ENCODE measurements at places on chromosomes 3 and 15. TPM values are rescaled to one million over a fixed set of nuclear protein-coding genes. Genes with fewer than 3 reads are reported as not detected.

Gene ZNF860
- total RNA-seq: 2.3 TPM

Gene IQCH
- total RNA-seq: 1.6 TPM

Gene ACAN
- 0.99 TPM for total RNA-seq

Gene PLCH1
- 9.6 TPM for total RNA-seq

Gene CYP1A1
- total RNA-seq: not detected

Gene TMIE
- total RNA-seq: not detected

Gene PAQR5
- total RNA-seq: 17.7 TPM

GRCh38 chr3:46228260-46229242, 13.7 kb upstream of the CCR3 start:
- DNase-seq: no peak
- H3K27me3 ChIP-seq: no peaks in the 10 kb centered on the region
- H3K4me1 ChIP-seq: no peaks in the 10 kb centered on the region

GRCh38 chr3:190357468-190357867, 30.5 kb upstream of the CLDN16 start:
- no peak overlapping the region for H3K27ac ChIP-seq
- DNase-seq: no peak
- no peak overlapping the region for H3K4me3 ChIP-seq
- no peaks in the 10 kb centered on the region for H3K36me3 ChIP-seq
- H3K4me1 ChIP-seq: no peaks in the 10 kb centered on the region

- H3K4me1 ChIP-seq: no peaks in the 10 kb centered on the region
- DNase-seq: no peak
- H3K27me3 ChIP-seq: no peaks in the 10 kb centered on the region
- H3K4me3 ChIP-seq: no peak overlapping the region
- H3K27ac ChIP-seq: no peak overlapping the region
Measured at GRCh38 chr3:188489639-188490405, 335.9 kb downstream of the LPP start.

DNA sequence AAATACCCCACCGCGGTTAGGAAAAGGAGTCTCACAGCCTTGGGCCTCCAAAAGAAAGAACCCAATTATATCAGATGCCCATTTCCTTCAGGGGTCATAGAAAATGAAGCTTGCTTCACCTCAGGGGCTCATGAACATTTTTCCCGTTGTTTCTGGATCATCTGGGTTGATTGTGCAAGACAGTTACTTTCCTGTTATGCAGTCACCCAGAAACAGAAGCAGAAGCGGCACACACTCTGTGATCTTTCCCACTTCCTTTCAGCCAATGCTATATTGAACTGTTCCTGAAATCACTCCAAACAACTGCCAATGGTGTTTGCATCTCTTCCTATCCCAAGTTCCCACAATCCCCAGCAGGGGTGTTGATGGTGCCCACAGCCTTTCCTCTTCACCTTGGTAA, 295.6 kb upstream of the RASGRP1 start:
- H3K4me1 ChIP-seq: peaks cover 6% of the 10 kb centered on the region
- H3K27ac ChIP-seq: no peak overlapping the region
- DNase-seq: no peak
- H3K4me3 ChIP-seq: no peak overlapping the region
- no peaks in the 10 kb centered on the region for H3K36me3 ChIP-seq

DNA sequence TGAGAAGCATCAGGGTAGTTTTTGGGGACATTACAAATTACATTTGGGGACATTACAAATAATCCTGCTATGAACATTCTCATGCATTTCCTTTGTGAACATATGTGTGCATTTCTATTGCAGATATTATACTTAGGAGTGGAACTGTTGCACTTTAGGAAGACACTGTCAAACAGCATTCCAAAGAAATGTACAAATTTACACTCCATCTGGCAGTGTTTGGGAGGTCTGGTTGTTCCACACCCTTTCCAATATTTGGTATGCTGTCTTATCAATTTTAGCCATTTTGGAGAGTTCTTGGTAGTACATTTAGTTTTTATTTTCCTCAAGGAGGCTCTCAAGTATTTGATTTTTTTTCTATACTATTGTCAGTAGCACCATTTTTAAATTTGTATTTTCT, 419.1 kb upstream of the ARHGEF26 start:
- DNase-seq: no peak
- H3K4me1 ChIP-seq: no peaks in the 10 kb centered on the region
- H3K27me3 ChIP-seq: no peaks in the 10 kb centered on the region
- no peak overlapping the region for H3K4me3 ChIP-seq
- H3K36me3 ChIP-seq: no peaks in the 10 kb centered on the region

DNA sequence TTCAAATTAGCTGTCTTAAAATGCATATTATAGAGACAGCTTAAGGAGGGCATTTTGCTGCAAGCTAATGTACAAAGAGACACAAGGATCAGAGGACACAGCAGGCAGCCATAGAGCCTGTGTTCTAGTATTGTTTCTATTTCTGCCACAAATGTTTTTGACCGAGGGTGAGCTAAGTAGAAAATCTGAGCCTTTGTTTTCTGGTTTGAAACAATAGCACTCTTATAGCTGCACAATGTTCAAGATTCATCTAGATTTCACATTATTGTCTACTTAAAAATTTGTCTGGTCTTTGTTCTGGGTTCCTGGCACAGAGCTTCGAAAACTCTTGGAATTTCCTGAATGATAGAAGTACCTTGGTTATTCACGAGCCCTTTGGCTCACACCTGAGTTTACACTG, 40.0 kb upstream of the TUSC7 start:
- DNase-seq: no peak
- no peak overlapping the region for H3K4me3 ChIP-seq
- H3K27ac ChIP-seq: no peak overlapping the region
- H3K4me1 ChIP-seq: no peaks in the 10 kb centered on the region

DNA sequence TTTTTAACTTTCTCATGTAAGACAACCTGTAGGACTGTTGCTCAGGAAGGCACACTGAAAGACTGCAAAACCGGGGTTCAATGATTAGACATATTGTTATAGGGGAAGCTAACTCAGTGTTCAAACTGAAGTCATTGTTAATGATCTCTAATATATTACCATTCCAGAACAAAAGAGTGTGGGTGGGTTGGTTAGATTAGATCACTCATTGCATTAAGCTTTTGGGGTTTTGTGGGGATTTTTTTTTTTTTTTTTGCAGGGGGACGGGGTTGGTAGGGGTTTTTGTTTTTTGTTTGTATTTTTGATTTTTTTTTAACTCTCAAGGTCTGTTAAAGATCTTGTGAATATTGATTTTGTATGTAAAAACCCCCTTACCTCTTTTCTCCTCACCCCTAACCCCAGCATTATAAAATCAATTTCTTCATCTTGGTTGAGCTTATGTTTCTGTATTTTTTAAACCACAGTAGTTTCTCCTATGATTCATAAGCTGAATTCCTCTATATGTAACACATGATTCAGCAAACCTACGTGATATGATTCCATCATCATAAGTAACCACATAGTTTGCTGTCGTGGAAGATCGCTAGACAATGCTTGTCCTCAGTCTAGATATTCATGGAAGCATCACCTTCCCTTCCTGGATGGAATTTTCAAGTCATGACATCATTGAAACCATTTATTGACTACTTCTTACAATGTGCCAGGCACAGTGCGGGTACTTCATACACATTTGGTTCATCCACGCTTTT, 544.1 kb upstream of the MDFIC2 start:
- H3K4me3 ChIP-seq: no peak overlapping the region
- no peak overlapping the region for H3K27ac ChIP-seq
- DNase-seq: no peak

GRCh38 chr15:62135532-62136134, 29.5 kb downstream of the C2CD4B start:
- no peak for DNase-seq
- H3K4me1 ChIP-seq: no peaks in the 10 kb centered on the region
- no peaks in the 10 kb centered on the region for H3K27me3 ChIP-seq
- no peak overlapping the region for H3K4me3 ChIP-seq
- H3K36me3 ChIP-seq: no peaks in the 10 kb centered on the region

DNA sequence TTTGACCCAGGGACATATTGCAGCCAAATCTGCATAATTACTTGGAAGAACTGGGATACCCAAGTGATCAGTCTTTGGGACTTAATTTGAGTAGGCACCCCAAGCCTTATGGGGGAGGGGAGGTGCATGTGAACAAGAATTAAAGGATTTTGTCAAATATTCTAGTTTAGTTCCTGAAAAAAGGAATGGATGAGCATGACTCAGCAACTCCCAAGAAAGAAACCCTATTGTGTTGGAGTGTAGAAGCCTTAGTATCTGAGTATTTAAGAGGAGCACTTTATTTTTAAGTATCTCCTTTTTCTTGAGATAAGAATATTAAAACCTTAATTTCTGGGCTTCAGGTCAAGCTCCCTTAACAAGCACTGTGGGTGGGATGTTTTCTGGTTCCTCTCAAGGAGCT, 222.4 kb downstream of the CD47 start:
- no peaks in the 10 kb centered on the region for H3K27me3 ChIP-seq
- no peaks in the 10 kb centered on the region for H3K36me3 ChIP-seq
- H3K4me3 ChIP-seq: no peak overlapping the region
- H3K27ac ChIP-seq: no peak overlapping the region
- no peaks in the 10 kb centered on the region for H3K4me1 ChIP-seq

- no peaks in the 10 kb centered on the region for H3K36me3 ChIP-seq
- no peak overlapping the region for H3K4me3 ChIP-seq
- peaks cover 6% of the 10 kb centered on the region for H3K4me1 ChIP-seq
- H3K27me3 ChIP-seq: no peaks in the 10 kb centered on the region
Measured at GRCh38 chr3:129087138-129087702, 26.6 kb downstream of the GP9 start.

GRCh38 chr15:41575282-41575681, 16.3 kb downstream of the TYRO3 start:
- no peak overlapping the region for H3K4me3 ChIP-seq
- H3K4me1 ChIP-seq: no peaks in the 10 kb centered on the region
- no peak for DNase-seq
- no peak overlapping the region for H3K27ac ChIP-seq

DNA sequence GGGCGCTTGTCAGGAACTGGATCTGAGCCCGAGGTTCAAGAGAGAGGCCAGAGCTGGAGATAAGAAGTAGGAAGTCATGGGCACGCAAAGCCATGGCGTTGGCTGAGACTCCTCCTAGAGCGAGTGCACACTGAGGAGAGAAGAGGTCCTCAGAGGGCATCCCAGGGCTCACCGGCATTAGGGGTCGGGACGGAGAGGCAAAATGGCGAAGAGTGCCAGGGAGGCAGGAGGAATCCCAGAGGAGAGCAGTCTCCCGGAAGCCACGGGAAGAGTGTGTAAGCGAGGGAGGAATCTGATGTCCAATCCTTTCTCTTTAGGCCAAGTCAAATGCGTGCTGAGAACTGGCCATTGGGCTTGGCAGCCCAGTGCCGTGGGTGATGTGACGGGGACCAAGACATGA, 24.0 kb downstream of the EFCC1 start:
- no peak overlapping the region for H3K4me3 ChIP-seq
- no peak overlapping the region for H3K27ac ChIP-seq
- H3K36me3 ChIP-seq: no peaks in the 10 kb centered on the region
- peaks cover 15% of the 10 kb centered on the region for H3K4me1 ChIP-seq
- H3K27me3 ChIP-seq: no peaks in the 10 kb centered on the region

DNA sequence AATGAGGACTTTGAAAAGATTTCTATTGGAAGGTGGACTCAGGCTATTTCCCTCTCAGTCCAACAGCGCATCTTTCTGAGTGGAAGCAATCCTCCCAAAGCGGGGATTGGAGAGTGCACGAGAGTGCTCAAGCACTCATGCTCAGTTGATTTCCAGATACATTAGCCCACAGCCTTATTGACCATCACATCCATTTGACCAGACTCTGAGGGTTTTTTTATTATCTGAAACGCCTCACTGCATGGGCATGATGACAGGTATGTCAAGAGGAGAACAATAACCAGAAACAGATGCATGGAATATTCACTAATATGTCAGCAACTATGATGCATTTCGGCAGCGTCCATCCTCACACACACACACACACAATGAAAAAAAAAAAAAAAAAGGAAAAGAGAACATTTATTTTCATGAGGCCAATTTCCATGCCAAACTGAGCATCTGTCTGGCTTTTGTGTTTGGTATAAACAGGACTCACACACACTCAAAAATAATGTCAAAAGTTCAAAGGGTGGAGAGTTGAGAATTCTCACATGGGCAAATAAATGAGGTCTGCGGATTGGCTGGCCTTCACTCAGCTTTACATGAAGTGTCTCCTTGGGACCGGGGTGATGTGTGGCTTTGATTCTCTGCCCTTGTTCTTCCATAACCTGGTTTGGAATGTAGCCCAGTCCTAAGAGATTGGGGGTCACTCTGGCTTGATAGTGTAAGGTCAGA, 371.6 kb downstream of the MCTP2 start:
- no peaks in the 10 kb centered on the region for H3K27me3 ChIP-seq
- H3K36me3 ChIP-seq: no peaks in the 10 kb centered on the region
- no peak for DNase-seq
- no peak overlapping the region for H3K27ac ChIP-seq

DNA sequence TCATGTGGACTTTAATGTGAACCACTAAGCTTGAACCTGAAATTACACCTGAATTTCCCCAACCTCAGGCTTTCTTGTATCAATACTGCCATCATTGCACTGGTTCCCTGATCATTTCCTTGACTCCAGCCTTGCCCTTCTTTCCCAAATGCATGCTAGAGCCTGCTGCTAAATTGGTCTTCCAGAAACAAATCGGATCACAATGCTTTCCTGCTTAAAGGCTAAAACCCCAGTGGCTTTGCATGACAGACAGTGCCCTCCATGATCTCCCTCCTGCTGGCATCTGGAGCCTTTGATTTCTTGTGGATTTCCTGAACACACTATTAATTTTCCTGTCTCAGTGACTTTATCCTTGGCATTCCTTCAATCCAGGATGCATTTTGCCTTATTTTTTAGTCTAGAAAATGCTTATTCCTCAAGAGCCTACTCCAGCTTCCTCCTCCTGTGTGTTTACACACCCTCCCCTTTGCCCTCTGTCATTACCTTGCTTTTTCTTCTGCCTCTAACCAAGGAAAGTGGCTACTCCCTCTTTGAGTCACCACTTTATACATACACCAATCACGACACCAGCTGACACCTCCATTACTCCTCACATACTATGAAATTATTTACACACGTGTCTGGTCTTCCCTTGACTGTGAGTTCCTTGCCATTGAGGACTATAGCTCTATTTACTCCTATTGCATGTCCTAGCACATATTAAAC, 214.6 kb downstream of the KCNAB1 start:
- no peaks in the 10 kb centered on the region for H3K4me1 ChIP-seq
- no peak for DNase-seq
- H3K36me3 ChIP-seq: no peaks in the 10 kb centered on the region
